ENCODE measurements at places on chromosomes 2 and 18.

DNA sequence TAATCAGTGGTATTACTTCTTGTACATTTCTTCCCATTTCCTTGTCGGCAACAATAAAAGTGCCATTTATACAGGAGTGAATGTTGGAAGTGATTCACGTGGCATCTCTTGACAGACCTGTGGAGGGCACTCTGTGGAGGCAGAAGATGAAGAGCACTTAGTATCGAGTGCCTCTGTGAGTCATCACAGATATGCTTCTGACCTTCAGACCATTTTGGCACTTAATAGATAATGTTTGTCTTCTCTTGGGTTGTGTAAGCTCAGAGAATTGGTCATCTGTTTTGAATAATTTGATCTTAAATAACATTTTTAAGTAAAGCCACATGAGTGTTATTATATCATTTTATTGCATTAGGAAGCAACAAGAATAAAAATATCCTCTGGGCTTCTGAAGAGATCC, 305.5 kb downstream of the PTPRM start:
- no peak for DNase-seq

GRCh38 chr2:19937004-19937403, 35.2 kb upstream of the TTC32 start:
- no peak for DNase-seq

GRCh38 chr2:240584486-240585031, 2.0 kb upstream of the CAPN10 start:
- DNase-seq, result peak; percentile 62

DNA sequence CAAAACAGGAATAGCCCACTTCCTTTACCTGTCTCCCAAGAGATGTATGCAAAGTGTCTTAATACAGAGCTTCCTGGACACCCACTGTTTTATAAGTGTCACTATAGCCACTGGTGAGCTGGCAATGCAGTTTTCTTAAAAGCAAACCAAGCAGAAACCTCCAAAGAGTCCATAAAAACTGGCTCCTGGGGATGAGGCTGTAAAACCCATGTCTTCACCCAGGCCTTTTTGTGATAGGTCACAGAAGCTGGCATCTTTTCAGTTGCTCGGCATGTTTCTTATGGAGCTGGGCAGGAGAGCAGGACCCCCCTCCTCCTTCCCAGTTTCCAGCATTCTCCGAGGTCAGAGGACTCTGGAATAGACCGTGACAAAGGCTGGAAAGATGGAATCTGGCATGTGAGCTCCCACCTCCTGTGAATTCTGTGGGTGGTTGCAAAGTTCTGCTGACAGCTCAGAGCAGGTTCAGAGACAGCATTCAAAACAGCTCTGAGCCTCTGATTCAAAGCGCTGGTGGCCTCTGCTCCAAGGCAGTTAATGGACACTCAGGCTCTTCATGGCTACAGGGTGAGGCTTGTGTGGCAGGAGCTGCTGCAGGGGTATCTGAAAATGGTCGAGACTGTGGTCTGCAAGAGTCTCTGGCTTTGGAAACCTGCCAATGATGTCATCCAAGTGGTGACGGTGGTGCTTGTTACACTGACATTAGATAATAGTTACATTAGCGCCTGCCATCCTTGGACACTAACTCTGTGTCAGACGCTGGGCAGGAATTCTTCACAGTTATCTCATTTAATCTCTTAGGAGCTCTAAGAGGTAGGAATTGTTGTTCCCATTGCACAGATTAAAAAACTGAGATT, 283.4 kb downstream of the CLIP4 start:
- DNase-seq, result no peak

GRCh38 chr2:167595839-167596471, 651.4 kb downstream of the STK39 start:
- peak; percentile 55 for DNase-seq

DNA sequence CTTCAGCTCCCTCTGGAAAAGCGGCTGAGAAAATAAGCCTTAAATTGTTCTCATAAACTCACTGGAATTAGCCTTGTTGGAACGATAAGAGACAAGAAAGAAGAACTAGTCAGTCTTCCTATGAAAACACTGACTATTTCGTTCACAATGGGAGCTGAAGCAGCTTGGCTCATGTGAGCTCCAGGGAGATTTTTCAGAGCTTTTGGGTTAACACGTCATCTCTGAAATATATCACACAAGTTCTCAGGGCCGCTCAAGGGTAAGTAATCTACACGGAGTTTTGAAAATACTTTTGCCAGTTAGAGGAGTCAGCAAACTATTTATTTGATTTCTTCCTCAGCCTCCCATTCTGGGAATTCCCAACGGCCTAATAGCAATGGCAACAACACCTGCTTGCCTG, 316.2 kb upstream of the MGAT5 start:
- DNase-seq, result no peak

- no peak for DNase-seq
Observed at GRCh38 chr2:9971105-9971818, 19.8 kb downstream of the GRHL1 start.

DNA sequence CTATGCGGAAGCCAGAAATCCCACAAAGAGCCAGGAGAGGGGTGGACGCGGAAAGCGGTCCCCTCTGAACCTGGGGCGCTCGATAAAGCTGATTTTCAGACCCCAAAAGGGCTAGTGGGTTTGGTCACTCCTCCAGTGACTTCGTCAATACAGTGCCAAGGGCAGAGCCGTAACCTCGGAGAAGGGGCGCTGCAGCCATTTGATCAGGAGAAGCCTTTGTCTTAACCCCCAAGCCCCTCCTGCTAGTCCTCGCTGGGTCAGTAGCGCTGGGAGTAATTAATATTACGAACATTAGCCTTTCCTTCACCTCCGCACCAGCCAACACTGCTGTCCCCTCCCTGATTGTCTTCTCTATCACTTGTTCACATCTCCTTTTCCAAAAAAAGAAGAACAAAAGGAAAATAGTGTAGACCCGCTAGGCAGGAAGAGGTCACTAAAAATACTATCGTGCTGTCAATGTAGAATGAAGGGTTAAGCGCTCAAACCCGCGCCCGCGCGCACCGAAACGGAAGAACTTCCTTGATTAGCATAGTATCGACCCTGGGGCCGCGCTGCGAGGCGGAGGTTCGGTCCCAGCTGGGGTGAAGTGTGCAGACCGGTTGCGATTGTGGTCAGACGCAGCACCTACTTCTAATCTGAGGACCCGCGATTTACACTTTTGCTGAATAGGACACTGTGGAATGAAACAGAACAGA, 63.2 kb upstream of the MAPRE2 start:
- DNase-seq, result peak; percentile 61

DNA sequence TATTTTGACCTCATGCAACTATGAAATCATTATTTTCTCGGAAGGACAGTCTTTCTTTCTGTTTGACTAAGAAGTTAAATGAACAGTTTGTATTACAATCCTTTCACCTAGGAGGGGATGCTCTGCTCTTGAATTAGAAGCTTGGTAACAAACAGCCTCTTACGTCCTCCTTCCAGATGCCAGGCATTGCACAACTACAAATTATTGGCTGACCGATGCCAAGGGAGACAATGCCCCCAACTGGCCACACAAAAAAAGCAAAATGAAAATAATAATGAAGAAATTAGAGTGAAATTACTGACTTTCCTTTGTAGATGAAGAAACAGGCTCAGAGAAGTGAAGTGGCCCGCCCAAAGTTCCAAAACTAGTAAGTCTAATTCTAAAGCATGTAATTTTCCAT, 177.9 kb downstream of the CYRIA start:
- DNase-seq, result no peak

GRCh38 chr2:164840930-164841718, 499 bp downstream of the COBLL1 start:
- peak; percentile 62 for DNase-seq

DNA sequence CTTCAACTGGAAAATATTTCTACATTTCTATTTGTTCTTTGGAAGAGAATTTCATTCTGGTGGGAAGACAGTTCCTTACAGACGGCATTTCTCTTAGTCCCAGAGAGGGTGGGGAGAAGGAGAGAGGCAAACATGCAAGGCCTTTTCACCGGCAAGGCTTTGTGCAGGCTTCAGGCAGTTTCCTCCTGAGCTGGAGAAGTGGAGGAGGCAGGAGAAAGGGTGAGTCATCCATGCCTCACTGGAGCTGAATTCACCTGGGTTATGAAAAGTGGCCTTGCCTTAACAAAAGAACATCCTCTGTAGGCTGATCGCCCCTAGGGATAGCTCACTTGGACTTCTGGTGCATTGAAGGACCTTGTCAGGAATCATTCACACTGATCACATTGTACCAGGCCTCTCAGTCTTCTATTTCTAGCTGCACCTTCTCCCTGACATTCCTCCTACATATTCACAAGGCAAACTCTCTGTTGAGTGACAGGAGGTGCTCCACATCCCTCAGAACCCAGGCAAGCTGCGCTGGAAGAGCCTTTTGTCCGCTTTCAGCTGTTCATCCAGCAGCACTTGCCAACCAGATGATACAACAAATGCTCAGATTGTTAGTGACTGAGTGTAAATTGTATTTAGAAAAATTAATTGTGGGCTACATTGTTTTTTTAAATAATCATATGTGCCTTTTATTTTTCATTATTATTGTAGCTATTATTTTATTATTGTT, 796.1 kb downstream of the DCDC2C start:
- DNase-seq, result no peak
